Activated CD8-positive, alpha-beta T cell treated with anti-CD3 and anti-CD28 coated beads for 36 hours (primary cell): ENCODE measurements at places on chromosomes 7 and 10.

GRCh38 chr7:134905375-134905774 is 80.9 kb upstream of the AGBL3 start:
- H3K4me1 ChIP-seq: no peaks in the 10 kb centered on the region
- H3K36me3 ChIP-seq: no peaks in the 10 kb centered on the region
- DNase-seq: no peak
- H3K27ac ChIP-seq: no peak overlapping the region
- H3K27me3 ChIP-seq: no peaks in the 10 kb centered on the region

- no peak for DNase-seq
- peaks cover 23% of the 10 kb centered on the region for H3K4me1 ChIP-seq
- no peaks in the 10 kb centered on the region for H3K27me3 ChIP-seq
- H3K36me3 ChIP-seq: peaks cover 27% of the 10 kb centered on the region
These were observed 5.0 kb downstream of the NDUFA5 start for GRCh38 chr7:123552641-123553040.

DNA sequence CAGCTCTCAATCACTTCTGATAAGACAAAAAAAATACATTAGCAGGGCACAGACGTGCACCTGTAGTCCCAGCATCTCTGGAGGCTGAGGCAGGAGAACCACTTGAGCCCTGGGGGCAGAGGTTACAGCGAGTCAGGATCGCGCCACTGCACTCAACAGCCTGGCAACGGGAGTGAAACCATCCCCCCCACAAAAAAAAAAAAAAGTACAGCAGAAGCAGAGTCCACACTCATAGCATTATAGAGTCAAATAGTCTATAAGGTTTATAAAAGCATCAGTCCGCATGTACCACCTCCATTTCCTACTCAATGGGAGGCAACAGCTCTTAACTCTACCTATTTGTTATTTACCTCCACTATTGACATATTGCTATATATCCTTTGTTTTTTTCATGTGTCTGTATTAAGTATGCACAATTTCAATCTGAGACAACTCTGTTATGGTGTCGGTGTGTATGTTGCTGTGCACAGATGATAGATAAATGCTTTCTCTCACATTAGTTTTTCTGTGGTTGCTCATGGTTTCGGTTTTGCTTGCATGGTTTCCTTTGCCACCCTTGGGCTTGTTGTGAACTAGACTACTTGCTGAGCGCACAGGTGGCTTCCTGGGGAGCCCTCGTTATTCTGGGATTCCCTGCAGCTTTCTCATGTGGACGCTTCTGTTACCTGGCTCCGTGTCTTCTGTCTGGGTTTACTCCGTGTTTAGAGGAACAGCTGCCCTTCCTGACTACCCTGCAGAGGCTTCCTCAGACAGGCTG is 40.4 kb downstream of the PROSER2 start:
- H3K4me1 ChIP-seq: peaks cover 19% of the 10 kb centered on the region
- peaks cover 2% of the 10 kb centered on the region for H3K27me3 ChIP-seq
- H3K4me3 ChIP-seq: no peak overlapping the region
- DNase-seq: peak; percentile 75
- no peaks in the 10 kb centered on the region for H3K36me3 ChIP-seq
- H3K27ac ChIP-seq: peak overlapping the region; percentile 13

- no peaks in the 10 kb centered on the region for H3K4me1 ChIP-seq
- H3K27ac ChIP-seq: no peak overlapping the region
- H3K4me3 ChIP-seq: no peak overlapping the region
- no peak for DNase-seq
- H3K36me3 ChIP-seq: no peaks in the 10 kb centered on the region
These were observed 75.1 kb downstream of the NOD1 start for GRCh38 chr7:30403477-30403876.

DNA sequence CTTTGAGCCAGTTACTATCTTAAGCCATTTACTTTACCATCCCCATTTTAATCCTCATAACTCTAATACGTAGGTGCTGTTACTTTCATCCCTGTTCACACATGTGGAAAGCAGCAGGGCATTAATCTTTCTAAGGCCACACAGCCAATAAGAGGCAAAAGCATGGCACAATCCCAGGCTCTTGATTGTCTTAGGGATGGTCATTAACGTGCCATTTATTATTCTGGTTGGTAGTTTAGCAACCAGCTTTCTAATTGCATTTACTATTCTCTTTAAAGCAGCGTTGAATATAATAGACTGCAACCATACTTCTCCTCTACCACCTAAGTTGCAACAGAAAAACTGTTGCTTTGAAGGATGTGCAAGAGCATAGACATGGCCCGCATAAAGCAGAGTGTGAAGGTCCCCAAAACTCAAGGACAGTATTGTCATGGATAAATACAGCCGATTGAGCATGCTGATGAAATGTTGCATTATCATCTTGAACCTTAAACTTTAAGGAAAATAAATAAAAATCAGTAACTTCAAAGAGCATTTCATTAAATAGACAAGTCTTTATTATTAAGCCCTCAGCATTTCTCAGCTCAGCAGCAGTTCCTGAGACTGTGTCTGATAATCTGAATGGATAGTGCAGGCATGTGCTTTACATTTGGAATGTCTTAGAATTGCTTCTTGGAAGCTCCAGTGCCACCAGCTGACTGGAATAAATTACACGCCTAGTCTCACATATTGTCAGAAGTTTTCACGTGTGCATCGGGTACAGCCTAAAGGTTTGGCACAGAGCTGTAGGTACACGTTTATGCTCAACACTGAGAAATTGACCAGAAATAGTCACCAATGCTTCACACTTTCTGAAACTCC is 467.1 kb downstream of the SDK1 start:
- DNase-seq: no peak
- no peaks in the 10 kb centered on the region for H3K36me3 ChIP-seq
- H3K4me1 ChIP-seq: no peaks in the 10 kb centered on the region

GRCh38 chr7:39582536-39582935 is 16.3 kb downstream of the YAE1 start:
- no peaks in the 10 kb centered on the region for H3K27me3 ChIP-seq
- no peak overlapping the region for H3K27ac ChIP-seq
- no peak for DNase-seq

- no peak for DNase-seq
- no peaks in the 10 kb centered on the region for H3K4me1 ChIP-seq
- H3K27ac ChIP-seq: no peak overlapping the region
- H3K4me3 ChIP-seq: no peak overlapping the region
These were observed 426.4 kb downstream of the TYW1 start for GRCh38 chr7:67423065-67423464.

- no peak overlapping the region for H3K27ac ChIP-seq
- no peak overlapping the region for H3K4me3 ChIP-seq
- H3K4me1 ChIP-seq: peaks cover 4% of the 10 kb centered on the region
- H3K36me3 ChIP-seq: no peaks in the 10 kb centered on the region
These were observed 119.6 kb downstream of the EMX2 start for GRCh38 chr10:117662126-117662525.

DNA sequence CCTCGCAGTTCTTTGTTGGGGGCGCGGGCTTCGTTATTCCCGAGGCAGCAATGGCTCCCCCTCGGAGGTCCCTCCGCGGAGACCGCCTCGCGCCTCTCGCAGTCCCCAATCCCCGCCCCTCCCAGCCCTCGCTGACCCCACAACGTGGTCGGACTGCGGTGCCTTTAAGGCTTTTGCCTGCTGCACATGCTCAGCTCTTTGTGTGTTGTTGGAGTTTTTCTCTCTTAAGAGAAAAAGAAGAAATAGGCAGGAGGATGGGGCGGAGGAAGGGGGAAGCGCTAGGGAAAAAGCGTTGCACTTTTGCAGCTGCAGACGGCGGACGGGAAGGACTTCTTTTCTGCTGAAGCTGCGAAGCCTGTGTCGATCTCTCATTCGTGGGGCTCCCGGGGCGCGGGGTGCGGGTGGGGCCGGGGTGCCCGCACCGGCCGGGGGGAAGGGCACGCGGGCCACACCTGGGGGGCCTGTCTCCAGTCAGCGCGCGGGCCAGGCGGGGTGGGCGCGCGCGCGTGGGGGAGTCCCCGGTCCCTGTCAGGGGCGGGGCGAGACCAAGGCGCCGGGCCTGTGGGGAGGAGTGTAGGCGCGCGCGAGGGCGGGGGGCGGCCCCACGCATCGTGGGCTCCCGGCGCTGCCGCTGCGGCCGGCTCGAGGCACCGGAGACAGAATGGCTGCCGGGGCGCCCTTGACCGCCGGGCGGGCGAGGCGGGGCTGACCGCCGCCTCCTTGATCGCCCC is 445 bp upstream of the ATRNL1 start:
- peak; percentile 25 for DNase-seq
- H3K27ac ChIP-seq: peak overlapping the region; percentile 34
- peaks cover 8% of the 10 kb centered on the region for H3K4me1 ChIP-seq
- H3K36me3 ChIP-seq: peaks cover 2% of the 10 kb centered on the region
- H3K4me3 ChIP-seq: peak overlapping the region; percentile 74

GRCh38 chr10:116136261-116136660 is 136.7 kb downstream of the GFRA1 start:
- no peaks in the 10 kb centered on the region for H3K27me3 ChIP-seq
- H3K4me1 ChIP-seq: no peaks in the 10 kb centered on the region
- H3K27ac ChIP-seq: no peak overlapping the region
- H3K36me3 ChIP-seq: no peaks in the 10 kb centered on the region
- DNase-seq: no peak

DNA sequence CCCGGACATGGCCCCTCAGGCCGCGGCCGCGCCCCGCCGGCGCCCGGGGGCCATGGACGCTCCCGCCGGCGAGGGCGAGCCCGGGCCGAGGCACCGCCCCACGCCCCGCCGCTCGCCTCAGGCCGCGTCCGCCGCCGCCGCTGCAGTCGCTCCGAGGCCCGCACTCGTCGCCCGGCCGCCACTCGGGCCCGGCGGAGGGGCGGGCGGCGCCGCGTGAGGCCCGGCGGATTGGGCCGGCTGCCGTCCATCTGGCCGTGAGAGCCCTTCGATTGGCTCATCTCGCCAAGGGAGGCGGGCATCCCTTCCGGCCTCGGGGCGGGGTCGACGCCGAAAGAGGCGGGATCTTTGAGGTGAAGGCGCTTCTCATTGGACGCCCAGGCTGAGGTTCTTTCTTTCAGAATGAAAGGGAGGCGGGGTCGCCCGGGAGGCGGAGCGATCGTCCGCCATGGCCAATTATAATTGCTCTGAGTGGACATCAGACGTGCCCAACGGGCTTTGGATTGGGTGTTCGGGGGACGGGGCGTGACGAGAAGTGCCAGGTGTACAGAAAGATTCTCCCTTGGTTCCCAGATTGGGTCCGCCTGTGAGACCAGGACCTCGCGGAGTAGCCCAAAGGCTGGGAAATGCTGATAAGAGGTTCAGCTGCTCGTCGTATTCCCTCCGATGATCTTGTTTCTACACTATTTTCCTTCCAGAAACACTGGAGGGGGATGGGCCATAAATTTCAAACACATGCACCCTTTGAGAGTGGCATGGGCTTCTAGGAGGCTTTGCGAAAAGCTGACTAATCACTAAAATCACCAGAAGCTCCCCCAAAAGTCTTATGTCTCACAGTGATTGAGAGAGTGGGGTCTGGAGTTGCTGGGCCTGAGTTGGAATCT is at the start of gene GNA12:
Gene GNA12 (minus strand): TSS at position 156 of the 881 bp plus-strand sequence. CDS start 147 bp downstream, at position 9.
- DNase-seq: peak; percentile 100
- H3K27me3 ChIP-seq: no peaks in the 10 kb centered on the region
- peak within 1 kb of the TSS; percentile 75 for H3K4me3 ChIP-seq
- H3K4me1 ChIP-seq: peaks cover 20% of the 10 kb centered on the region
- peaks cover 9% of the 10 kb centered on the region for H3K36me3 ChIP-seq

DNA sequence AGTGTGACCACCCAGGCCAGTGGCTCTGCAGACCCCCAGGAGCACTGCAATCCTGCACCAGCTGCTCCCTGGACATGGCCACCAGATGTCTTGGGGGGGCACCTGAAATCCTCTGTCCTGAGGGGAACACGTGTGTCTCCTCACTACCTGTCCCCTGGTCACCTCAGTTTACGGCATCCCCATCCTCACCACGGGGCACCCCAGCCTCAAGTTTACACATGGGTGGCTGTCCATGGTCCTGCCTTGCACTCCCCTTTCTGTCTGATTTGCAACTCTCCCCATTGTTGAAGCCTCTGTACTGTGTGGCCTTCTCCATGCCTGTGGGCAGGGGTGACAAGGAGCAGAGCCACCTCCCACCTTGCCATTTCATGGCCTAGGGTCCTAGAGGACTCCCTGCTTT is 67.2 kb downstream of the RAMP3 start:
- H3K27ac ChIP-seq: no peak overlapping the region
- no peak overlapping the region for H3K4me3 ChIP-seq
- H3K4me1 ChIP-seq: no peaks in the 10 kb centered on the region
- H3K27me3 ChIP-seq: peaks cover 15% of the 10 kb centered on the region

- H3K27ac ChIP-seq: no peak overlapping the region
- H3K4me1 ChIP-seq: no peaks in the 10 kb centered on the region
- no peaks in the 10 kb centered on the region for H3K36me3 ChIP-seq
- H3K4me3 ChIP-seq: no peak overlapping the region
These were observed 164.3 kb downstream of the NRF1 start for GRCh38 chr7:129775695-129776361.

GRCh38 chr10:123965973-123966895 is 74.6 kb upstream of the CPXM2 start:
- no peaks in the 10 kb centered on the region for H3K36me3 ChIP-seq
- peaks cover 47% of the 10 kb centered on the region for H3K27me3 ChIP-seq
- DNase-seq: no peak
- H3K4me3 ChIP-seq: no peak overlapping the region
- no peaks in the 10 kb centered on the region for H3K4me1 ChIP-seq

DNA sequence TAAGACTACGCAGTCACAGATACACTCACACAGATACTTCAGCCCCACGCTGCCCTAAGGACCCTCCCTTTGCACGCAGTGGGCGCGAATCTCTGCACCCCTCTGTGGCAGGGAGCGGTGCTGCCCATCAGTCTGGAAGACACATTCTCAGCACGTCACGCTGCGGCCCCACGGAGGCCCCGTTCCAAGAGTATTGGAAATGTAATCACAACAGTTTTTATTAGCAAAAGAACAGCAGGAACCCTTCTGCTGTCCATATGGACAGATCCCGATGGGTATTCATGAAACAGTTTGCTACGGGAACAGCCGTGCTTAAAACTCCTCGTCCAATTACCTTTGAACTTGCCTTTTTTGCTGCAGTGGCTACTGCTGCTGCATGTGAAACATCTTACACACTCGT is 131.0 kb downstream of the RPS24 start:
- no peak overlapping the region for H3K4me3 ChIP-seq
- no peak for DNase-seq
- no peaks in the 10 kb centered on the region for H3K36me3 ChIP-seq
- no peaks in the 10 kb centered on the region for H3K27me3 ChIP-seq

GRCh38 chr10:124464028-124464965 is 2.7 kb downstream of the LHPP start:
- peak overlapping the region; percentile 85 for H3K27ac ChIP-seq
- H3K4me1 ChIP-seq: peaks cover 32% of the 10 kb centered on the region
- peak overlapping the region; percentile 28 for H3K4me3 ChIP-seq
- H3K36me3 ChIP-seq: no peaks in the 10 kb centered on the region
- no peak for DNase-seq
- H3K27me3 ChIP-seq: no peaks in the 10 kb centered on the region

GRCh38 chr10:33398796-33399195 is 64.3 kb upstream of the NRP1 start:
- H3K36me3 ChIP-seq: no peaks in the 10 kb centered on the region
- no peak for DNase-seq
- no peak overlapping the region for H3K4me3 ChIP-seq
- H3K27me3 ChIP-seq: peaks cover 14% of the 10 kb centered on the region
- no peak overlapping the region for H3K27ac ChIP-seq

- no peak overlapping the region for H3K27ac ChIP-seq
- H3K36me3 ChIP-seq: no peaks in the 10 kb centered on the region
- no peak for DNase-seq
- H3K4me1 ChIP-seq: no peaks in the 10 kb centered on the region
These were observed 177.6 kb upstream of the MEOX2 start for GRCh38 chr7:15863951-15864625.

GRCh38 chr10:71161425-71161824 is 50.9 kb upstream of the UNC5B start:
- no peak overlapping the region for H3K27ac ChIP-seq
- peaks cover 8% of the 10 kb centered on the region for H3K4me1 ChIP-seq

GRCh38 chr10:16348891-16349290 is 87.9 kb upstream of the PTER start:
- H3K27me3 ChIP-seq: peaks cover 1% of the 10 kb centered on the region
- H3K27ac ChIP-seq: no peak overlapping the region
- no peak overlapping the region for H3K4me3 ChIP-seq
- no peaks in the 10 kb centered on the region for H3K4me1 ChIP-seq
- H3K36me3 ChIP-seq: no peaks in the 10 kb centered on the region
